ENCODE measurements at places on chromosomes 7 and 10. TPM values are rescaled to one million over a fixed set of nuclear protein-coding genes. Genes with fewer than 3 reads are reported as not detected.

GRCh38 chr7:98753176-98753575, 116.6 kb downstream of the TMEM130 start:
- DNase-seq = no peak

DNA sequence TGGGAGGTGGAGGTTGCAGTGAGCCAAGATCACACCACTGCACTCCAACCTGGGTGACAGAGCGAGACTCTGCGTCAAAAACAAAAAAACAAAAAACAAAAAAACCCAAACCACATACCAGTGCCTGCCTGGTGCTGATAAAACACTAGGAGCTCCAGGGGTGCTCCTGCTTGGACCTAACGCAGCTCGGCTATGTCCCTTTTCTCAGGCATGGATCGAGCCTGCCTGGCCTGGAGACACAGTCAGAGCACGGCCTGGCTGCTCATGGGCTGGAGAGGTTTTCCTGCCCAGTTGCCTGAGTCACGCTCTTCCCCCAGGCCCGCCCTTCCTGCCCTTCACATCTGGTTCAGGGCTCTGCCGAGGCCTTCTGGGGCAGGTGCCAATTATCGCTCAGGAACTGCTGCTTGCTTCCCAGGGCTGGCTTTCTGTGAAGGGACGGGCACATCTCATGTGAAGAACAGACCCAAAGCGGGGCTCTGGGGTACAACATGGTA, 12.6 kb upstream of the NPFFR1 start:
- peak; percentile 93 for DNase-seq

The CUZD1 gene
- total RNA-seq = 0.44 TPM

- DNase-seq = no peak
Measured at GRCh38 chr10:110228066-110228465, 20.7 kb downstream of the MXI1 start.

GRCh38 chr7:16926283-16926682, 44.5 kb upstream of the AGR3 start:
- DNase-seq = peak; percentile 39

The AKR1C4 gene
- total RNA-seq = not detected

The TUBAL3 gene
- total RNA-seq = 0.21 TPM

The HOXA10 gene
- 0.21 TPM for total RNA-seq

The LIPK gene
- total RNA-seq = not detected

The ENTPD1 gene
- 18.5 TPM for total RNA-seq

The SLC16A9 gene
- total RNA-seq = 1.2 TPM

DNA sequence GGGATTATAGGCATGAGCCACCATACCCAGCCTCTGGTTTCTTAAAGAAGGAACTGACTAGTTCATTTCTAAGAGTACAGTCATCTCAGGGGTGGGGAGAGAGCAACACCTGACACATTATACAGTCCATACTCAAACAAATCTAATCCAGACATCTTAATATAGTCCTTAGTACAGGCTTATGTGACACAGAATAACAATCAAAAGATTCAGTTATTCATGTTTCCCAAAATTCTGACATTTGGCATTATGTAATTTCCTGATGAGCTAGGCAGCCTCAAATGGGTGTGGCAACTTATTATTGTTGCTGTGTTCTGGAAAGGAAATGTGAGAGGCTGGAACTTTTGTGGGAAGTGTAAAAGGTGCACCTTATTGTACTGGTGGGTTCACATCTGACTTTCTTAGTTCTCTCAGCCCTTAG, 116.3 kb downstream of the WDFY4 start:
- DNase-seq = no peak

The AKR1C1 gene
- 147 TPM for total RNA-seq

The AGR2 gene
- not detected for total RNA-seq

GRCh38 chr10:117457071-117457810, 82.0 kb upstream of the PDZD8 start:
- no peak for DNase-seq

DNA sequence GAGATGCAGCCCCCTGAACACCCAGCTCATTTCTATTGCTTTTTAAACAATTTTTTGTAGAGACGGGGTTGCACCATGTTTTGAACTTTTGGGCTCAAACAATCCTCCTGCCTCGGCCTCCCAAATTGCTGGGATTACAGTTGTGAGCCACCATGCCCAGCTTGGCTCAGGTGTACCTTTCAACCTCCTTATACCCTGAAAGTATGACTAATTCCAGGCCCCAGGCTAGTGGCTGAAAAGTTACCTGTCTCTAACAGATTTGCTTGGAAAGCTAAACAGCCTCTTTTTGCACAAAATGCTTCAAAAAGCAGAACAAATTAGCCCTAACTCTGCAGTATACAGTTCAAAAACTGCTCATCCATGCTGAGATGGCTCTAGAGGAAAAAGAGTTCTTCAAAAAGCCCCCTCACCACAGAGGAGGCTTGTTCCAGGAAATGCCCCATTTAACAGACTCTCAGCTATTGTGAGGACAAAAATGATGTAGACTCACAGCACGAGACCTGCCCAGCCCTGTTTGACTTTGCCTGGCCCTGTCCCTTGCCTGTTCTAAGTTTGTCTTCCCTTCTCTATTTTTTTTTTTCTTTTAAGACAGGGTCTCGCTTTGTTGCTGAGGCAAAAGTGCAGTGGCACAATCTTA, 13.4 kb upstream of the AP1S1 start:
- no peak for DNase-seq

- DNase-seq = no peak
Measured at GRCh38 chr10:99859585-99859984, 77.1 kb downstream of the ABCC2 start.
